ENCODE measurements at places on chromosomes 2 and 18.

DNA sequence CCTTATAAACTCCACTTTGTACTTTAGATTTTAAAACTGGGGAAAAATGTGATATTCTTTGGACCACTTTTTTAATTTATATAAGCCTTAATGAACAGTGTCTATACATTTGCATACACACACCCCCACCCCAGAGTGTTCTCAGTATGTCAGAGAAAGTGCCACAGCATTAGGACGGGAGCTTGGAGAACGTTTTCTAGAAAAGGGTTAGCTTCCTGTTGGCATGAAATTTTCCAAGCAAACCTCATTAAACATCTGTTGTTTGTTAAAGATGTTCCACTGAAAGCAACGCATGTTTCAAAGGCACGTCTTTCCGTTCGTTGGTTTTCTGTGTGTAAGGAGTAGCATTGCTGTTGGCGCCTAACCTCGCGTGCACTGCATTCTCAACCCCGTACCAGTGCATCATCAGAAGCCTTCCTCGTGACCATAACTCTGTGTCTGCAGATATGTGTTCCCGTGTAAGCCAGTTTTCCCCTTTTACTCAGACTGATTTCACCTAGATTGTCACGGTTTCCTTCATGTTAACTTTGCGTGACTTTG lies 228.5 kb downstream of the ALPK2 start:
- DNase-seq, result no peak

DNA sequence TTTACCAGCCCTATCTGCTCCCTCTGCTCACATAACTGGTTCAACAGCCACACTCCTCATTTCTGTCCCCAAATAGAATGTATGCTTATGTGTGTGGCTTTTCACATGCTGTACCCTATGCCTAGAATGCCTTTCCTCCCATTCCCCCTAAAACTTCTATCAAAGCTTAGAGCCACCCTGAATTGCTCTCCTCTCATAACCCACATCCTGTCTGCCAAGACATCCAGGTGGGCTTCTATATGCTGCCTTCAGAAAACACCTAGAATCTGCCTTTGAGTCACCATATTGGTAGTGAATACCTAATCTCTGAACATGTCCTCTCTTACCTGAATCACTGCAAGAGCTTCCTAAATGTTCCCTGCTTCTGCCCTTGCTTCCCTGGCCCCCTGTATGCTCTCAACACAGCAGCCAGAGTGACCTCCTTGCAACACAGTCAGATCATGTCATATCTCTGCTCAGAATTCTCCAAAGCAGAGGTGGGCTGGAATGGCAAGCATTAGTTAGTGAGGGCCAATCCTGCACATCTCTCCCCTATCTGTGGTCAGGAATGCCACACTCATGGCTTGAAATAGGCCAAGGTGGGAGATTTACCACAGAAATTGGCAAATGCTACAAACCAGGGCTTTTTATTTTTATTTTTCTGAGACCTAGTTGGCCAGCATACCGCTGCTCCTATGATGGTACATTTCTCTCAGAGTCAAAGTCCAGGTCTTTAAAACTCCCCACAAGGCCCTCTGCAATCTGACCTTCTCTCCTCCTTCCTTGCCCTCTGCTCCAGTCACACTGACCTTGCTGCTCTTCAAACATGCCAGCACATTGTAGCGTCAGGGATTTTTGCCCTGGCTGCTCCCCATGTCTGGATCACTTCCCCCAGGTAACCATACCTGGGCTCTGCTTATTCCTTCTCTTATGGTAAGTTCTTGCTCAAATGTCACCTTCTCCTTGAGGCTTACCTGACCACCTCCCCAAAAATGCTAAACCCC lies 111.8 kb upstream of the STON1 start:
- DNase-seq, result no peak

- no peak for DNase-seq
Observed at GRCh38 chr2:170822290-170823087, 5.8 kb downstream of the GAD1 start.

DNA sequence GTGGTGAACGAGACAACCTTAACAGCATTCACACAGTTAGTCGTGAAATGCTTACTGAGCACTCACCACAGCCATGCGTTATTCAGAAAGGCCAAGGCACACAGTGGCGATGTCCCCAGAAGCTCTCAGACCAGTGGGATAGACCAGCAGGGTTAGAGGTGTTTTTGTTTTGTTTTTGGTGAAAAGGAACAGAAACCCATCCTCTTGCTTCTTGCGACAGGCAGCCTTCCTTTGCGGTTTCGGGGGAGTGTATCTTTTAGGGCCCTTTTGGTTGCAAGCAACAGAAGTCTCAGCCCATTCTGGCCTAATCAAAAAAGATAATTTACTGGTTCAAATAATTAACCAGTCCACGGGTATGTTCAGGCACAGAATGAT lies 4.7 kb downstream of the GNLY start:
- no peak for DNase-seq

GRCh38 chr2:133885847-133886246 lies 317.6 kb upstream of the NCKAP5 start:
- DNase-seq, result no peak

DNA sequence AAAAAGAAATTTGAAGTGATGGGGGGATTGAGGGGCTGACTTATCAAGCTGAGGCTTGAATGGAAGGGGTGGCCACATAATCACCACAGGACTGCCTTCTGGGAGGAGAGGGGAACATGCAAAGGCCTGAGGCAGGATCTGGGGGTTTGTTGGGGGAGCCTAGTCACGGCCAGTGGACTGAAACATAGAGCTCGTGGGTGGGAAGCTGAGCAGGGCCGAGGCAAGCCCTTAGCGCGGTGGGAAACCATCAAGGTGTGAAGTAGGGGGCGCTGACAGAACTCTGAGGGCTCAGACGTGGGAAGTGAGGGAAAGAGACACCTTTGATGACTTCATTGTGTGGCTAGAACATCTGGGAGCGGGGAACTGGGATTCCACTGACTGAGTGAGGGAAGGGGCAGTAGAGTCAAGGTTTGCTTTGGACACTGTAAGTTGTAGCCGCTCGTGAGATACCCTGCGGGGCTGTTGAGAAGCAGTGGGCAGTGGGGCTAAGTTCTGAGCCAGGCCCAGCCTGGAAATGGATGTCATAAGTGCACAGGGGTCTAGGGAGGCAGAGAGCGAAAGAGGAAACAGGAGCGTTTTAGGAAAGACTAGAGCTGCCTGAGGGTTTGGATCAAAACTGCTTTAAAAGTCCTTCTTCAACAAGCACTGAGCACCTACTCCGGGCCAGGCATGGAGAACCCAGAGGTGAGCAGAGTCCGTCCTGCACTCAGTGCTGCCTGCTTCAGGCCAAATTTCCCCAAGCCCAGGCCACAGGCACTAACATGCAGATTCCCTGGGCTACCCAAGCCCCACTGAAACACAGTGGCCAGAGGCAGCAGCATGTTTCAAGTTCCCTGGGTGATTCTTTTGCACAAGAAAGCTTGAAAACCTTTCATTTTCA lies 686 bp upstream of the SNORC start:
- DNase-seq, result no peak

DNA sequence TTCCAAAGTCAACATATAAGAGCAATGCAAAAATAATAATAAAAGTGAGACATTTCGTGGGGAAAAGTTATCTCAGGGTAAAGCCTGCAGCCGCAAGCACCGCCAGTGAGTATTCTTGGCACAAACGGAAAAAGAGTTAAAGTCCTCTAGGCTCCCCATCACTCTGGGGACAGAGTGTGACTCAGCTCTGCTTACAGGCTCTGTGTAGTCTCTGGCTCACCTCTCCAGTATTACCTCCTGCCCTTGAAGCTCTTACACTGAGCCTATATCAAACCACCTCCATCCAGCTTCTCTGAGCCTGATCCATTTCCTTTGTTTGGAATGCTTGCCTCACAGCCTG lies 55.5 kb downstream of the MTHFD2 start:
- no peak for DNase-seq

- no peak for DNase-seq
Observed at GRCh38 chr18:22283116-22283395, 113.7 kb downstream of the GATA6 start.

GRCh38 chr2:14817848-14818247 lies 185.3 kb downstream of the LRATD1 start:
- no peak for DNase-seq

GRCh38 chr2:217943446-217944321 lies 59.1 kb downstream of the TNS1 start:
- DNase-seq, result peak; percentile 87

- no peak for DNase-seq
Observed at GRCh38 chr2:121791801-121792221, 36.4 kb downstream of the TSN start.

- DNase-seq, result no peak
Observed at GRCh38 chr2:32189011-32189410, 23.3 kb downstream of the SLC30A6 start.

GRCh38 chr2:46650556-46651001 lies 171.2 kb downstream of the TMEM247 start:
- peak; percentile 67 for DNase-seq

DNA sequence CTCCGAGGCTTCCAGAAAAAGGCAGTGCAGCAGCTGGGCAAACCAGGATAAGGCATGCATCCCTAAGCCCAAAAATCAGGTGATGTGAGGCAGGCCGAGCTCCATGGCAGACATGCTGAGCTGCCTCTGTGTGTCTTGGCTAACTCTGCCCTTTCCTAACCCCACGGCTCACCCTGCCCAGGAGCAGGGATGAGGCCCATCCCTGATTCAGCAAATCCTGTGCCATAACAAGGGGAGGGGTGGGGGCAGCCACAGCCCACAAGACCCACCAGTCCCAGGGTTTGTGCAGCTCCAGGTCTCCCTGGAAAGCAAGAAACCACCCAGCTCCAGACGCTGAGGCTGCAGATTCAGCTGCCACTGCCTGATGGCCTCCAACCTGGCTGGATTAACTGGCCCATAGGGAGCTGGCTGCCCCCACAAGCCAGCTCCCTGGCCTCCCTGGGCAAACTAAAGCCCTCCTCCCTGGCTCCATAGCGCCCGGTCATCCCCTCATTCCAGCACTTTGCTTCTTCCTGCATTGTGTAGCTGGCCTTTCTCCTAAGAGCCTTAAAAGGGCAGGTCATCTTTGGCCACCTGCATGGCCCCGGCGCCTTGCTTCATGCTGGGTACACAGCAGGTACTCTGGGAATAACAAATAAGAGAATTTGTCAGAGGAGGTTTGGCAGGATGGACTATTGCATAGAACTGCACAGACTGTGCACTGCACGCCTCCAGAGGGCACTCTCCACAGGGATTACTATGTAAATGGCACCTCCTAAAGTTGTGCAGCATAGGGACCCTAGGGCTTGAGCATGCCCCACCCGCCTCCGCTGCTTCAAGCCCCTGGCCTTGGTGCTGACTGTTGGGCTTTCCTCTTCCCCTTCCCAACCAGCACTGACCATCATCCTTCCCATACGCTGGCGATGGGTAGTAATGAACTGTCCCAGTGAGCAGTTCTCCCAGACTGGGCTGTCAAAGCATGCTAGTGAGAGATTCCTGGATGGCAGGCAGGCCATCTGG lies 10.7 kb downstream of the STEAP3 start:
- DNase-seq, result no peak

- no peak for DNase-seq
Observed at GRCh38 chr18:62529597-62529996, 6.8 kb downstream of the ZCCHC2 start.

- no peak for DNase-seq
Observed at GRCh38 chr2:118388771-118389170, 300.5 kb downstream of the INSIG2 start.

GRCh38 chr18:63859781-63860475 lies 27.6 kb upstream of the SERPINB2 start:
- no peak for DNase-seq

DNA sequence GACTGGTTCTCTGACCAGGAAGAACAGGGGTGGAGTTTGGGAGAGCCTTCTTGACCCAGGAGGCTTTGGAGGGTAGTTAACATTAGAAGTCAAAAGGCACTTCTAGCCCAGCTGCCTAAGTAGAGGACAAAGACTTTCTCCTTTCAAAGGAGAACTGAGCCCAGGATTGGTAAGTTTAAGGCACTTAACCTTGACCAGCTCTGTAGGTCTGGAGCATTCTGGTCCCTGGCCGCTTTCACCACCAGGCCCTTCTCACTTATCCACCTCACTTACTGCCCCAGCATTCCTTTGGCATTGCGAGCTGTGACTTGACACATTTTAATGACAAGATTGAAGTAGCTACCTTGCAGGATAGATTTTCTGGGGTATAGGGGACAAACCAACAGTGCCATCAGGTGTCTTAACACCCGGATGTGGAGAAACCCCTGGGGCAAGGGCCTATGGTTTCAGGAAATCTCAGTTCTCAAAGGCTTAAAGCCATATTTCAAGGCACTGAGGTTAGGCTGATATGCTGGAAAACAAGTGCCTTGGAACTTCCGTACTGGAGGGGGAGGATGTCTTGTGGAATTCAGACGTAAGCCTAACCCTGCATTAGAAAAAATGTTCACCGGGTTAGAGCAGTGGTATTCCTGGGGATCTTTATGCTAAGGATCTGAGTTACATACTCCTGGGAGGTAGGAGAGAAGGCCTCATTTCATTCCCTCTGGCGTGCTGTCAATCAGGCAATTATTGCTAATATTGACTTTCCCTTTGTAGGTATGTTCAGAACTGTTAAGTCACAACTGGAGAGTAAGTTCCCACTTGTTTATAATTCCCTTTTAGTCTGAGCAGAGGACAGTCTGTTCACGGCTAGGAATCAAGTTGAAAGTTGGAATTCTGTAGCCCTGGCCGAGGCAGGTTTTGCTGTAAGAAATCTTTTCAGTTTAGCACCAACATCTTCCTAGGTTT lies 4.3 kb downstream of the C2orf68 start:
- no peak for DNase-seq

DNA sequence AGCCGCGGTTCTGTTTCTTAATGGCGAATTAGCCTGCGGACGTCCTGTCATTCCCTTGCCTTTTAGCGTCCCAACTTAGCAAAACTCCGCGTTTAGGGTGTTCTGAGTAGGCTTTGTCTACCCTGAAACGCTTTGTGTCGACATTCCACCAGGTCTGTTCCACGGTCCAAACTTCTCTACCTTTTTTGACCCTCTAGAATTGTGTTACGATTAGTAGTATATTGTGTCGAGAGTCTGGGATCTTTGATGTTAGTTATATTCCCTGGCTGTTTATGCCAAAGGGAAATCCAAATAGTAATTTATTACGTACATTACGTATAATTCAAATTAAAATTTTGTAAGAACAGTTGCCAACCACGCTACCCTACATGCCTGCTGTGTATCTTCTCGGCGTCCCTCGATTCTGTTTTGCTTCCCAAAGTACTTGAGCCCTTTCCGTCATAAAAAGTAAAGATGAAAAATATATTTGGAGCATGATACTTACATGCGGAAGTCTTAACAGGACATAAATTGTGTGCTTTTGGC lies 495 bp upstream of the TTC32 start:
- DNase-seq, result no peak

GRCh38 chr2:221724631-221725203 lies 152.6 kb upstream of the EPHA4 start:
- no peak for DNase-seq

- DNase-seq, result no peak
Observed at GRCh38 chr2:189628817-189629530, 32.3 kb upstream of the ASNSD1 start.

DNA sequence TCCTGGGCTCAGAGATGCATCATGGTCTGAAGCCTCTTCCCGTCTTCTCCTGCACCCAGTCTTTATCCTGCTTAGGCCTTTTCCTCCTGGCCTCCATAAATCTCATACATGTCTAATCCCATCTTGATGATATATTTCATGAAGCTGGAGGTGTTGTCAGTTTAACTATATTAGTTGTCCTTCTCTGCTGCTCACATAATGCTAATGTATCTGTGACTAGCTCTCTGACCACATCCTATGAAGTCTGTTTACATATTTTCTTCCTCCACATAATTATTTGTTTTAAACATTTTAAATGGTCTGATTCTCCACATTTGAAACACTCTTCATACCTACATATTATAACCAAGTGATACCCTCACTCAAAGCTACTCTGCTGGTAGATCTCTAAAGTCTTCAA lies 315.2 kb upstream of the RND3 start:
- DNase-seq, result no peak

Data from left hindlimb (tissue), 1 donor.